ENCODE measurements at places on chromosomes 12 and 14.

DNA sequence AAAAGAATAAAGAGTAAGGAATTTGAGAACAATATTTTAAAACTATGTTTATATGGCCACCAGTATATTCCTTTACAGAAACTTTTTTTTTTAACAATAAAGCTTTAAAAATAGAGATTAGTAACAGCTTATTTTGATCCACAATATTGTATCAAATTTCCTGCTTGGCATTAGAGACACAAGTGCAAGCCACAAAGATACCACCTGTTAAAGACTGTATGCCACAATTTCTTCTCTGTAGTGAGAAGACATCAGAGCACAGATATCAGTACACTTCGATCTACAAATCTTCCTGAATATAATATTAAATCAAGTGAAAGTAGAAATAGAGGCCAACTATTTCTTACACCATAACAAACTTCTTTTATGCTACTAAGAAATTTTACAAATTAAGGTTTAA lies 68.0 kb downstream of the GALNT4 start:
- DNase-seq: no peak

GRCh38 chr14:103188810-103189480 lies 65.7 kb downstream of the TNFAIP2 start:
- DNase-seq: peak; percentile 54

DNA sequence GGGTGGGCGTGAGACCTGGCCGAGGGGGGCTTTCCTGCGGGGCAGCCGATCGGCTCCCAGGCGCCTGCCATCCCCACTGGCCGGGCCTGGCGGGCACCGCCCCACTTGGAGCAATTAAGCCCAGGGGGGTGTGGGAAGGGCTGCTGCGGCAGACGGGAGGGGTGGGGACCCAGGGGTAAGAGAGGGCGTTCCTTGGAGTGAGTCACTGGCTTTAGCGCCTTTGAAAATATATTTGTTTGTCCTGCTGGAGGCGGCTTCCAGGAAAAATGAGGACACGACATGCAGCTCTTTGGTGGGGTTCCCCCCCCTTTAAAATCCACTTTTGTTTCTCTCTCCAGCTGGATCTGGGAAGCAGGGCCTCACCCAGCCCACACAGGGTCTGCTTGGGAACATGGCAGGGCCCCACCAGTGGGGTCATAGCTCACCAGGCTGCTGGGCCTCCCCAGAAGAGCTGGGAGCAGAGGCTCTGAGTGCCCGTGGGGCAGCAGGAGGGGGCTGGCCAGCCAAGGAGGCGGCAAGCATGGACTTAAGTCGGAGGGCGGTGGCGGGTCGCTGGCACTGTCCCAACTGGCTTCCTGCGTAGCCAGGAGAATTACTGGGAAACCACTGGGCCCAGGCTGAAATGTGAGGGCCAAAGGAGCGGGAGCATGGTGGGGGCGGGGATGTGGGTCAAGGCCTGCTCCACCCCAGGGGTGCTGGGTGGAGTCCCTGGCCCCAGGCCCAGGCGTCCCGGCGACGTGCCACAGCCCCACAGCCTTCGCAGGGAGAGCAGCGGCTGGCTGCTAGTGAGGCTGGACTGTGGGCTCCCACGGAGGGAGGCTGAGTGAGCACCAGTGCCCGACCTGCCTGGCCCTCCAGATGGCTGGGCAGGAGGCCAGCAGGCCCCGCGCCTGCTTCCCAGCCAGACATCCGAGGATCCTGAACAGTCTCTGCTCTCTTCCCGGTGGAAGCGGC lies 128.0 kb downstream of the RFLNA start:
- peak; percentile 74 for DNase-seq

DNA sequence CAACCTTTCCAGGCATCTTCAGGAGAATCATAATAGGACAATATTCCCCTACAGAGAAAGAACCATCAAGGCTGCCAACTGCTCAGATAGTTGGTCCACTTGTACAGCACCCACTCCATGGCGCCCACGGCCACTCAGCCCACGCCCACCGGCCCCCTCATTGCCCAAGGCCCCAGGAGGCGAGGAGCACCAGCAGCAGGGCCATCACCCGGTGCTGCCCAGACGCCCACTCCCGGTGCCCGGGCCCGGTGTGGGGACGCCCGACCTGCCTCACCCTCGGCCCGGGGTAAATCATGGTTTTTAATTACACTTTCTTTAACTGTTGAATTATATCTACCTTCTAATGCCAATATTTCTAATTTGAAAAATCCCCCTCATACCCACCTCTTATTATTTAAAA lies 41.3 kb upstream of the ANO6 start:
- no peak for DNase-seq

GRCh38 chr14:83163016-83163415 lies 1629.4 kb upstream of the SEL1L start:
- no peak for DNase-seq

GRCh38 chr14:73252491-73253322 lies 15.4 kb downstream of the PAPLN start:
- DNase-seq: no peak

DNA sequence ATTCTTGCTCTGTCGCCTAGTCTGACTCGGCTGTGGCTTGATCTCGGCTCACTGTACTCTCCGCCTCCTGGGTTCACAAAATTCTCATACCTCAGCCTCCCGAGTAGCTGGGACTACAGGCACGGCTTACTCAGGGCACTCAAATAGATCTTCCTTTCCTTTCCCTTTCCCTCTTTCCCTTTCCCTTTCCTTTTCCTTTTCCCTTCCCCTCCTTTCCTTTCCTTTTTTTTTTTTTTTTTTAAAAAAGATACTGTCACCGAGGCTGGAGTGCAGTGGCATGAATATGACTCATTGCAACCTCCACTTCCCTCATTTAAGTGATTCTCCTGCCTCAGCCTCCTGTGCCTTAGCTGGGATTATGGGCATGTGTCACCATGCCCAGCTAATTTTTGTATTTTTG lies 86.0 kb downstream of the AEBP2 start:
- no peak for DNase-seq

DNA sequence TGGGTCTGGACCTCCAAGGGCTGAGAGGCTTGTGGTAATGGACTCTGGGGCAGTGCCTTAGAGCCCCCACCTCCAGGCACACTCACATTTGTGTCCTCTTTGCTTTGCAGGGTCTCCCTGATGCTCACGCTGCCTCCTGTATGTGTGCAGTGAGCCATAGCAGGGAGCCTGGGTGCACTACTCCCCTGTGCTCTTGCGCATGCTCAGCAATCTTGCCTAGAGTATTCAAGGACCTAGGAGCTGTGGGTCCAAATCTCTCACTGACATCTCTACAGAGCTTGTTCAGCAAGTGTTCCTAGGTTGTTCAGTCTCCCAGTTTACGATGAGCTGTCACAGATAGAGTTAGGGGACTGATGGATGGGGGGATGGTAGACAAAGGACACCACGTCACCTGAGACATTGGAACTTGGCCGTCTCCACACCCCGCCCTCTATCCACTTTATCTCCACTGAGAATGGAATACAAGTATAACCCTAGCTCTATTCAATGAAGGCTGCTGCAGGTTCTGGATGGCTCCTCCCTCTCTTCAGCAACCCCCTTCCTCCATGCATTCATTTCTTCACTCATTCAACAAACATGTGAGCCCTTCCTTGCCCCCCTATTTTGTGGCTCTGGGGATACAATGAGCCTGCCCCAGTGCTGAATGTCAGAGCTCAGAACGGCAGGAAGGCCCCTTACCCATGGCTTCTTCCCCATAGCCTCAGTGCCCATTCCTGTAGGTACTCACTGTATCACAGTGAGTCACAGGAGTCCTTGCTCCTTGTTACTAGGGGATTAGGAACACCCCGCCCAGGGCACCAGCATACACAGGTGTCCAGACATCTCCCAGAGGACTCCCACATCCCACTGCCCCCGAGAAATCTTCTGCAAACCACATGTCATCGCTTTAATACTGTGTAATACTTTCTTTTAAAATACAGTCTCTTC lies 31.2 kb downstream of the FIGNL2 start:
- DNase-seq: peak; percentile 9

DNA sequence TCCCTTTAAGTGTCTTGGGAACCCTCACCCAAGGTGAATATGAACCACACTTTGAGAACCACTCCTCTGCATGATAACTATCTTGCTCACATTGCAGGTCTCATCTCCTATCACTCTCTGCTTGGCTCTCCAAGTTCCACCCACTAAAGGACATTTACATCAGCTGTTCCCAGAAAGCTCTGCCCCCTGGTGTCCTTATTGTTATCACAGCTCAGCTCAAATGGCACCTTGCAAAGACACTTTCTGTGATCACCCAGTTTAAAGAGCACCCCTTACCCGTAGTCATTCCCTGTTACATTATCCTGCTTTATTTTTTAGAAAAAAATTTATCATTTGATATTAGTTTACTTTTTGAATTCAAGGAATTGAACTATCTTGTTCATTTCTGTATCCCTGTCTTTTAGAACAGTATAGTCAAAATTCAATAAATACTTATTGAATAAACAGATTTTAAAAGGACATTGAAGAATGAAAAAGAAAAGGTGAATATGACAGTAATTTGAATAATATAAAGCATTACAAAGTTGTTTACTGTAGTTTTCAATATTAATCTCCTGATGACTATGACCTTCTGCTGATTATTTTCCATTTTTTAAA lies 20.5 kb upstream of the GUCY2C start:
- DNase-seq: no peak

DNA sequence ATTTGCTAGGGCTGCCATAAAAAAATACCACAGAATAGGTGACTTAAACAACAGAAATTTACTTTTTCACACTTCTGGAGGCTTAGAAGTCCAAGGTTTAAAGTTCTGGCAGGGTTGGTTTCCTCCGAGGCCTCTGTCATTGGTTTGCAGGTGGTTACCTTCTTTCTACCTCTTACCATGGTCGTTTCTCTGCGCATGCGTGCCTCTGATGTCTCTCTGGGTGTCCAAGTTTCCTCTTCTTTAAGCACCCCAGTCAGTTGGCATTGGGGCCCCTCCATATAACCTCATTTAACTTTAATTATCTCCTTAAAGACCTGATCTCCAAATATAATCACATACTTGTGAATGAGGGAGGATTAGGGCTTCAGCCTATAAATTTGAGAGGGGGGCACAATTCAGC lies 103.2 kb downstream of the SLC15A5 start:
- DNase-seq: no peak

GRCh38 chr12:62813031-62813829 lies 121.7 kb downstream of the PPM1H start:
- DNase-seq: peak; percentile 39

GRCh38 chr12:6076346-6076745 lies 48.1 kb downstream of the VWF start:
- DNase-seq: no peak

DNA sequence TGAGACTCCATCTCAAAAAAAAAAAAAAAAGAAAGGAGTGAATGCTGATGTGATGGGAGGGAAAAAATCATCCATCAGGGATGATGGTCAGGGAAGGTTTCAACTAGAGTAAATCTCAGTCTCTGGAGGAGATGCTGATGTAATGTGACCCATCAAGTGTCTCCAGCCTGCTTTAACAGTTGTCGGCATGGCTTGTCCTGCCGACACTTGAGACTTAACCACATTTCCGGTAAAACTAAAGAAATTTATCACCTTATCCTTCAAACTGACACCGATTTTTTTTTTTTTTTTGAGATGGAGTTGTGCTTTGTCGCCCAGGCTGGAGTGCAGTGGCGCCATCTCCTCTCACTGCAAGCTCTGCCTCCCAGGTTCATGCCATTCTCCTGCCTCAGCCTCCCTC lies 21.5 kb upstream of the ANAPC5 start:
- no peak for DNase-seq

GRCh38 chr14:51653079-51653774 lies 1.5 kb downstream of the FRMD6 start:
- DNase-seq: peak; percentile 58

DNA sequence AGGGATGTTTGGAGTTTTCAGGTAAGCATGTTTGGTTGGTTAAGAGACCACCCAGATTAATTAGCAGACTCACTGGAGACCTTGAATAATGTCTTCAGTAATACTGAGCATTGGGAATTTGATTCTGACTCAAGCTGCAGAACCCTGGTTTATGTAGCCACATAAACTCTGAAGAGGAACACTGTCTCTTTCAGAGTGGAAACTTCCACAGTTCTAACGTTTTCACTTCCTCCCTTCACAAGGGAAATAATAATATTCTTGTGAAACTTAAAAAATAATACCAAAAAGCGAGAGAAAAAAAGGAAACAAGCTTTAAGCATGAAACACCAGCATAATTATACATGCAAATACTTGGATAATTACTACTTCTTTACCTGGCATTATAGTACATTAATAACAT lies 40.0 kb upstream of the ST8SIA1 start:
- DNase-seq: no peak

- DNase-seq: no peak
Measured at GRCh38 chr14:77253333-77254190, 17.4 kb downstream of the NGB start.

- peak; percentile 84 for DNase-seq
Measured at GRCh38 chr14:23364164-23365035, 572 bp downstream of the EFS start.

DNA sequence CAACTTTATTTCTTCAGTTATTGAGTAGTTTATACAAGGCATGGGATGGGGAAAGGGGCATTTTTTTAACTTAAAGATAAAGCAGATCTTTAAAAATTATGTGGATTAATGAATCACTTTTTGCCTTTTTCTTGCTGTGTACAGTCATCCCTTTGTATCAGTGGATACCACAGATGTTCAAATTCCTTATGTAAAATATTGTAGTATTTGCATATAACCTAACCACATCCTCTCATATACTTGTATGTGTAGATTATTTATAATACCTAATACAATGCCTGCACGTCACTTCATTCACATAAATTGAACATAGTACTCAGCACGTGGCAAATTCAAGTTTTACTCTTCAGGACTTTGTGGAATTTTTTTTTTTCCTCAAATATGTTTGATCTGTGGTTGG lies 66.5 kb upstream of the MON2 start:
- no peak for DNase-seq

GRCh38 chr12:132139912-132140311 lies 4.2 kb downstream of the DDX51 start:
- no peak for DNase-seq

DNA sequence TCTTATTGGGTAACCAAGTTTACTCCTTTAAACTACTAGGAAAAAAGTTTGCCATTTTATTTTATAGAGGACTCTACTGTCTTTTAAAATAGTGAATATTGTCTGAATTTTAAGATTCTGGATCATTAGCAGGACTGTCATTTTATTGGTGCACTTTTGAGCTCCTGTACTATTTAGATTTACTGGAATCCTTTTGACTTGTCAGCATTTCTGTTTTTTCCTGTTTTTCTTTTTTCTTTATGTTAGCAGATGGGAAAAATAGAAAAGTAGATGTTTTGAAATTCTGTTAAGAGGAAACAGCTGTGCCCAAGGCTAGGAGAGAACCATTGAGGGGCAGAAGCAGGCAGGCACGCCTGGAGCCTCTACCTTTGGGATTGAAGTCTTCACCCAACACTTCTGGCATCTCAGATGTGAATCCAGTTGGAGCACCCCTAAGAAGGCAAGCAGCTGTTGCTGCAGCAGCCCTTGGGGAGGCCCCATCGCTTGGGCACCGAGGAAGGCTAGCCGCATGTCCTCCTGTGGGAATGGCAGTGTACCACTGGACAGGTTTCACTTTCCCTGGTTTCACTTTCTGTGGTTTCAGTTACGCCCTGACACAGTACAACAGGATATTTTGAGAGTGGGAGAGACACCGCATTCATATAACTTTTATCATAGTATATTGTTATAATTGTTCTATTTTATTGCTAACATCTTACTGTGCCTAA lies 11.5 kb downstream of the RIMKLB start:
- no peak for DNase-seq
